Skin of body (tissue), 3 donors: ENCODE measurements at places on chromosomes 6 and 20.

DNA sequence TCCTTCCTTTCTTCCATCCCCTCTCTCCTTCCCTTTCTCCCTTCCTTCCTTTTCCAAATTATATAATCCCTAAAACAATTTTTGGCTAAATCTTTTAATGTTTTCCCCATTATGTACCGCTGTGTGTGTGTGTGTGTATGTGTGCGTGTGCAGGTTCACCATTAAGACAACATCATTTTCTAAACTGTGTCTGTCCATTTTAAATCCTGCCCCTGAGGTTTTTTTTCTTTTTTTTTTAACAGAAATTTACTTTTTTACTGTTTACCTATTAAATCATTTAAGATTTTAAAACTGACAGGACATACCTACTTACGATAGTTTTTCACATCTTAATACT lies 366.3 kb upstream of the EPHA7 start:
- no peak for DNase-seq

DNA sequence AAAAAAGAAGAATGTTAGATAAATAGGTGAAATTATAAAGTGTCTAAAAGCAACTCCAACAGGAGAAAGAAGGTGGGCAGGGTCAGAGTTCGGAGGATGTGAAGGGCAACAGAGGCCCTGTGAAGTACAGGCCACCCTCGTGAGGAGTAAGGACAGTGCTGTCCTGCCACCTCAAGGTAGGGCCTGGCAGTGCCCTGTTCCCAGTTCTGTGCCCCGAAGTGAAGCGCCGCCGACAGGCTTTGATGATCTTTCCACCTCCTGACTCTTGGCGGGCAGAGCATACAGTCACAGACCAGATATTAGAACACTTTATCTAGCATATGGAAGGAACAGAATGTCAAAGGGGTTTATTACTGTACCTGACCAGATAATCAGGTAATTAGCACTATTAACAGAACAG lies 75.8 kb downstream of the GJA10 start:
- no peak for DNase-seq

- no peak for DNase-seq
Measured at GRCh38 chr20:2446845-2447244, 23.7 kb downstream of the SNRPB start.

DNA sequence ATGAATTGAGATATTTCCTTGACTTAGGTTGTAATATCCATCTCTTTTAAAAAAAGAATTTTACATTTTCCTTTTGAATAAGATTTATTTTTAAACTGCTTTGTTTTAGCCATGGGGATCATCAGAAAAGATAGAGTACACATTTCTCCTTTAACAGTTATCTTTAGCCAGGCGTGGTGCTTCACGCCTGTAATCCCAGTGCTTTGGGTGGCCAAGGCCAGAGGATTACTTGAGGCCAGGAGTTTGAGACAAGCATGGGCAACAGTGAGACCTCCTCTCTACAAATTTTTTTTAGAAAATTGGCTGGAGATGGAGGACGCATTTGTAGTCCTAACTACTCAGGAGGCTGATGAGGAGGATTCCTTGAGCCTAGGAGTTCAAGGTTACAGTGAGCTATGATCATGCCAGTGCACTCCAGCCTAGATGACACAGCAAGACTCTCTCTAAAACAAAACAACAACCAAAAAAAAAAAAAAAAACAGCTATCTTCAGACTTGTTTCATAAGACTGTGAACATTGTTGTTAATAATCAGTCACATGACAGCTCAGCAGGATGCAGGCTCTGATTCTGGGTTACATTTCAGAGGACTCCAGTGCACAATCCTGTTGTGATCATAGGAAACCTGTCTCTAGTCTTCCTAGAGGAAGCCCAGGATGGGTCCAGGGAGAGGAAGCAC lies 2.0 kb upstream of the SLC17A3 start:
- DNase-seq, result no peak

DNA sequence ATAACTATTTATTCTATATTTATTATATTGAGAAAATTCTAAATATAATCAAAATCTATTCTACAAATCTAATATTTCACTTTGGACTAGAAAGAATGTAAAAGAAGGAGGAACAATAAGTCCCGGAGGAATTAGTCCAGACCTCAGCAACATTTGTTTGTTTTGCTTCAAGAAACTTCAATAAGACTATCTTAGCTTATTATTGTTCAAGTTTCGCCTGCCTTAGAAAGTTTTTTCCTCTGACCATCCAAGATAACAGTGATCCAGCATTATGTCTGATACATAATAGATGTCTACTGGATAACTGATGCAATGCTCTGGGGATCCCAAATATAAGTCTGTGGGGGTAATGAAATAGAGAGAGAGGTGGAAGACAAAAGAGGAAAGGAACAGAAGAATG lies 28.7 kb upstream of the NT5E start:
- peak; percentile 74 for DNase-seq

GRCh38 chr20:25079171-25079570 lies 2.8 kb downstream of the VSX1 start:
- no peak for DNase-seq

GRCh38 chr6:41071501-41071922 lies 644 bp downstream of the OARD1 start:
- no peak for DNase-seq

DNA sequence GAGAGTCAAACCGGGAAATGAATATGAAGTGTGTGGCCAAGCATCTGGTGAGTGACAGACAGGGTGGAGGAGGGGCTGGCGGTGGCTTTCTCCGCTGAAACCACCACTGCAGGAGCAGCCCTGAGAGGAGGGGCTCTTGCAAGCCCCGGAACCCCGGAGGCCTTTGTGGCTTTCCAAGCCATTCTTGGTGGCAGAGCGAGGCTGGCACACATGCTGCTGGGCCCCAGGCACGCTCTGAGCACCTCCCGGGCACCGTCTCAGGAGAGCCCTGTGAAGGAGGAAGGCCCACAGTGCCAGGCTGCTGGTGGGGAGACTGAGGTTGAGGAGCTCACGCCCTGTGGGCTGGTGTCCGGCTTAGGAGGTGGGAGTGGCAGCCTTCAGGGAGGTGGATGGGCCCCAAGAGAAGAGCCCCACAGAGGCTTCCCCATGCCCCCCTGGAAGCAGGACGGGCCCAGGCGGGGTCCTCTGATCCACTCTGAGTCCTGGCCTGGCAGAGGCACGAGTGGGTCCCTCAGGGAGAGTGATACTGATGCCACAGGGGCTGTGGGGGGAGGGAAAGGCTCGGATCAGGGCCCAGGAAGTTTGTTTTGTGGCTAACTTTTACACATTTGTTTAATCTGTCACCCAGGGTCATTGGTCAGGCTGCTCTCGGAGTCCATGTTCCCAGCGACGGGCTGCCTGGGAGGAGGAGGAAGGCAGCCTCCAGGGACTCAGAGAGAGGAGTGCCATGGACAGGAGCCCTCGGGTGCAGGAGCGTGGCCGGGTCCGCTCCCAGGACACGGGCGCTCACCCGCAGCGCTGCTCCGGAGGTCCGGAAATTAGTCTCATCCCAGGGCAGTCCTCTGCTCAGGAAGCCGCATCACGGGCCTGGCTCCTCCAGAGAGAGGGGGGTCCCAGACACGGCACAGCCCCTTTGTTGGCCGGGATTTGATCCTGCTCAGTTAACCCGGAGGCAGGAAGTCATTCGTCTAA lies 170.7 kb downstream of the ERMARD start:
- DNase-seq, result peak; percentile 26

DNA sequence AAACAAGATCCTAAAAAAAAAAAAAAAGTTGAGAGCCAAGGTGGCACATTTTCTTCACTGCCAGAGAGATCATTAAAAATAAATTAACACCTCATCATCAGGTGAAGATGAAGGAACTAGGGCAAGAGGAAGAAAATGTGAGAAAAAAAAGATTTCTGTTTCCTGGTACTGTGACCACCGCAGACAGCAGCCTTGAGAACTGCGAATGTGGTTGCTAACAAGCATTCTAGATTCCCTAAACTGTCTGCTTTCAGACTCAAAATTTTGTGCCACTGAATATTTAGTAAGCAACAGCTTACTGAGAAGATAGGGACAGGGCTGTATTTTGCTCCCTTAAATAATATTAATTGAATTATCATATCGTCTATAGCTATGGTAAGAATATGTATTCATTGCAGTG lies 24.1 kb upstream of the MBOAT1 start:
- DNase-seq, result no peak

DNA sequence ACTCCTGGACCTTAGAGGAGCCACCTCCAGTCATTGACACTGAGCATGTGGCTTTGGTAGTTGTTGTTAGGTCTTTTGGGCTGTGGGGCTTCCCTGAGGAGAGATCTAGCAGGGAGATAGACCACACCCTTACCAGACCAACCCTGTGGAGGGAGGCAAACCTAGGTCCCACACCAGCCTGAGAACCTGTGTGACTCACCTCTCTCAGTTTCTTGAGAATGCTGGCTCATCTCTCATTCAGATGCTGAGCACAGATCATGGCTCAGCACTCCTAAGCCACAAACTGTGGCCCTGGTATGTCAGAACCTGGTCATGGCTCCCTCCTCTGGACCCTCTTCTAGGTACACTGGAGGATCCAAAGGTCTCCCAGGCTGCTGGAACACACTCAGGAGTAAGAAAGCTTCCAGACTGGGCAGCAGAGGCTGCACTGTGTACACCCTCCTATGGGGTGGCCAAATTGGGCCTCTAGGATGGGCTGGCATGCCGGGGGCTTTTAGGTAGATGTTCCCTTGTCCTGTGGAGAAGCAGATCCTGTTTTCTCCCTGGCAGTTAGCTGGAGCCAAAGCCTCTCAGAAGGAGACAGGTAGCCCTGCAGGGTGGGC lies 1294.5 kb downstream of the KHDRBS2 start:
- no peak for DNase-seq

DNA sequence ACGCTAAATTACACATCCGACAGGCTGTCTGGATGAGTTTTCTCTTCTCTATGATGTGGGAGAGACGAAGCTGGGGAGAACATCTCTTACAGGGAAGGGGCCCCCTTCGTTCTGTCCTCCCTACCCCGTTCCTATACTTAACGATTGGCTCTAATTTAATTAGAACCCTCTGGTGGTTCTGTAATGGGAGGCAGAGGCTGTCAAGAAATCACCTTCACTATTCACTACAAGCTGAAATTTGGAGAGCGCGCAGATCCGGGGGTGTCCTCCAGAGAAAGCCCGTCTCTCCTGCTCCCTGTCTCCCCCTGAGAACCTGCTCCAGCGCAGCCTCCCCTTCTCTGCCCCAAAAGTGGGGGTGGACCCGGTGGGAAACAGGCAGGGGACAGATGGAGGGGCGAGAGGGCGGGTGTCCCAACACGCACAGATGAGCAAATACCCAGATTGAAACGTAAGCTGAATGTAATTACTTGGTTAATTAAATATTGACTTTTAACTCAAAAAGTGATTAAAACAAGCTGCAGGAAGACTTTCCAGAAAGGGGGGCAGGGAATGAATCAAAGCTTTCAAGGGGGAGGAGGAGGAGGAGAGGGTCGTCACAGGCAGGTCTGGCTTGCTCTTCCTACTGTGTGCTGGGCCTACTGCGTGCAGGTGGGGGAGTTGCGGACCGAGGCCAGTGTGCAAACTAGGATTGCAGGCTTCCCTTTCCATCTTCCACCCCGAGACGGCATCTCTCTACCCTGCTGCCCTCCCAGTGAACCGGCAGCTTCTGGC lies 1.3 kb downstream of the SULF2 start:
- no peak for DNase-seq

GRCh38 chr6:19571176-19571575 lies 266.0 kb upstream of the ID4 start:
- DNase-seq, result no peak

- no peak for DNase-seq
Measured at GRCh38 chr6:42374018-42374669, 77.6 kb downstream of the TRERF1 start.

DNA sequence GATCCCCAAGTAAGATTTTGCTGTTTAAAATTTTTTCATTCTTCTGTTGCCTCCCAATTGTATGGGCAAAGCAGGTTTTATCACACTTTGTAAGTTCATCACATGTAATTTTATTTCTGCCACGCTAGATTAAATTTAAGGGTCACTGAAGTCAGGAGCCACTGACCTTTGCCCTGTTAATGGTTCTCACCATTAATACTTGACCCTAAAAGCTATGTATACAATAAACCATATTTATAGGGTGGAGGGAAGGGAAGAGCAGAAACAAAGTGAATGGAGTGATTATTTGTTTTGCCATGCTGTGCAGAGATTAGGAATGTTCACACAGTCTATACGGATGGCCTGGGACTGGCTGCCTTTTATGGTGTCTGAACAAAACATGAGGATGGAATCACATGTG lies 186.7 kb downstream of the BMP2 start:
- no peak for DNase-seq

GRCh38 chr6:16712931-16713484 lies 48.3 kb downstream of the ATXN1 start:
- DNase-seq, result no peak

GRCh38 chr6:40722091-40722490 lies 134.9 kb upstream of the LRFN2 start:
- DNase-seq, result no peak

- no peak for DNase-seq
Measured at GRCh38 chr6:137181891-137182653, 8.6 kb upstream of the IL22RA2 start.

DNA sequence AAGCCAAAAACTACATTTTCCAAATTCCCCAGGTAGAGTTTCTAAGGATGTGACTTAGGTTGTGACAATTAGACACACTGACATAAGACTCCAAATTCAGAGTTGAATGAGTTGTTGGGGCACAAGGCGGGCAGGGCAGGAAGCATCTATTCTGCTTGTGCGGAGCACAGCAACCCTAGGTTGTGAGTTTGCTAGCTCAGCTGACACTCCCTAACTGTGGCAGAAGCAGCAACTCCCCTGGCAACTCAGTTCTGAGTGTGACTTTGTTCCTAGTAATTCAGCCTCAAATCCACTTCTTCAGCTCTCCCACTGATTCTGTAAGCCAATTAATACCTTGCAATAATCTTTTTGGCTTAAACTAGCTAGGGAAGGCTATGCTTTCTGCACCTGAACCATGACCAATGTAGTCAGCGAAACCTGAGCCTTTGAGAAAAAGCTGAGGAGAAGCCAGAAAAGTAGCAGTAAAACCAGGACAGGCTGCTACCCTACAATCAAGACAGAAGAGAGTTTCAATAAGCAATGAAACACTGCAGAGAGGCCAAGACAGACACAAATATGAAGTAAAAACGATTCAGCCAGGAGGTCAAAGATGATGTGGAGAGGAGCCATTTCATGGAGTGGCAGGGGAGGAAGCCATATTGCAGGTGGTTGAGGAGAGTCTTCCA lies 30.0 kb upstream of the PAQR8 start:
- DNase-seq, result no peak

GRCh38 chr6:35893246-35893645 lies 27.7 kb downstream of the SRPK1 start:
- no peak for DNase-seq

- no peak for DNase-seq
Measured at GRCh38 chr20:14758356-14758755, 420.9 kb upstream of the FLRT3 start.

DNA sequence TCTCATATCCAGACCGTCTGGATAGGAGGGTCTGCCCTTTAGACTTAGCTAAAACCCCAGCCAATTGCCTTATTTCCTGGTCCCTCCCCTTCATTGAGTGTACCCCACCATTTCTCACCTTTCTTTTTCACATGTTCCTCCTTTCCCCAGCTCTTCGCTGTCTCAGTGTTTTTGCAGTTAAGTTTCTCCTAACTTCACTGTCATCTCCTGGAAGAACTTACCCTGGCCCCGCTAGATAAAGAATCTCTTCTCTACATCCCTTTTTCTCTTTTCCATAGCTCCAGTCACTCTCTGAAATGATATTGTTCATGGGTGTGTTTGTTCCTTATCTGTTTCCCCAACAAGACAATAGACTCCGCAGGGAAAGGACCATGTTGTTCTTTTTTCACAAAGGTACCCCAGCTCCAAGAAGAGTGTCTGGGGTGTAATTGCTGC lies 208.8 kb downstream of the TSHZ2 start:
- DNase-seq, result no peak

- no peak for DNase-seq
Measured at GRCh38 chr6:152146385-152146784, 338.9 kb downstream of the ESR1 start.

GRCh38 chr6:10676403-10676802 lies 18.0 kb downstream of the C6orf52 start:
- no peak for DNase-seq
